ENCODE measurements at places on chromosomes 16 and 17.

DNA sequence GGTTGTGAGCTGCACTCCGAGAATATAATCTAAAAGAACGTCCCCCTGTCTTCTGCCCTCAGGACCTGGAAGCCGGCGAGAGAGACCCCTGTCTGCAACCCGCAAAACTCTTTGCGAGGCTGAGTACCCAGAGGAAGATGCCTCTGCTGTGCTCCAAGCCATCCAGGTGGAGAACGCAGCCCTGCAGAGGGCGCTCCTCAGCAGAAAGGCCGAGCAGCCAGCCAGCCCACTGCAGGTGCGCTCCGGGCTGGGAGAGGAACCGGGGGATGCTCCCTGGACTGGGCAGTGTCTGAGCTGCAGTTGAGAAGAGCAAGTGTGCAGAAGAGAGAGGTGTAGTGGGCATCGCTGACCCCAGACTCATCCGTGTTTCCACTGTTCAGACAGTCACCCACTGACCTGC lies 148.3 kb downstream of the KATNIP start:
- no peak for DNase-seq

GRCh38 chr16:48126801-48127644 lies 28.8 kb downstream of the ABCC12 start:
- DNase-seq, result no peak

DNA sequence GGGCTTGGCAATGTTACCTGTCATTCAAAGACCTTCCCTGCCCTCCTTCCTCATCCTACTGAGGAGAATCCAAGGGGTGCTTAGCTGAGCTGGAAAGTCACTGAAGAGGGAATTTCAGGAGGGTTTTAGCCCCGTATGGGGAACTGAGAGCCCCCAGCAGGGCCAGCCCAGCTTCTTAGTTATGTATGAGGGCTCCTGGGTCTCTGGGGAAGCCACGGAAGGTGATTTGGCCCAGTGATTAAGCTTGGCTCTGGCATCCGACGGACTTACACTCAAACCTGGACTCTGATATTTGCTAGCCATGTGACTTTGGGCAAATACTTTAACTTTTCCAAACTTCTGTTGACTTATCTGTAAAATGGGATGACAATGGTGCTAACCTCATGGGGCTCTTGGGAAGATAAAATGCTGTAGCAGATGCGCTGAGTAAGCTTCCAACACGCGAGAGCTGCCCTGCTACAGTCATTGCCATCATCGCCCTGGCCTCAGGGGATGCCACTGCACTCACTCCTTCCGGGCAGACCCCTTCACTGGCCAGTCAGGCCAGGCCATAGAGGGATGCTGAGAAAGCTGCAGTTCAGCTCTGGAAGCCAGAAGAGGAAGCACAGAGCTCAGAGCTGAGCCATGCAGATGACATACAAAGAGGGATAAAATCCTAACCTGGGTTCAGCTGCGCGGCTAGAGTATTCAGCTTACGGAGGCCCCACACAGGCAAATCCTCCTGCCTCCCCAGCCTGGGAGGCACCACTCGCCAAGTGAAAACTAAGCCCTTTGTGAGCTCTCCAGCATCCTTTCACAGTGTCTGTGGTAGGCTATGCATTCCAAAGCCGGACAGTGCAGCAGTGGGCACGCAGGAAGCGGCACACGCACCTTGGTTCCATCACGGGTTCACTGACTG lies 44.9 kb upstream of the PIK3R6 start:
- DNase-seq, result no peak

GRCh38 chr17:50345432-50346312 lies at the start of gene XYLT2:
Gene XYLT2, plus strand, starts transcription at chr17:50346126. Its CDS starts 15 bp downstream, at chr17:50346141.
- peak; percentile 89 for DNase-seq

- DNase-seq, result no peak
Observed at GRCh38 chr16:51419768-51420167, 268.7 kb upstream of the SALL1 start.

DNA sequence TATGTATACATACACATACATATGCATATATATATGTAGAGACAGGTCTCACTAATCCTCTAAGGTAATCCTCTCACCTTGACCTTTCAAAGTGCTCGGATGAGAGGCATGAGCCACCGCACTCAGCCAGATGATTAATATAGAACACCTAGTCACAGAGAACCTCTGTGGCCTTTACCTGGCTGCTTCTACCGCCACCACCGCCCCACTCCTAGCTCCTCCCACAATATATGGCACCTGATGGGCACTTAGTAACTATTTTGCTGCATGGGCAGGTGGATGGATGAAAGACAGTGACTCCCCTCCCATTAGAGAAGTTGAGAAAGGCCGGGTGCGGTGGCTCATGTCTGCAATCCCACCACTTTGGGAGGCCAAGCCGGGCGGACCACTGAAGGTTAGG lies 16.7 kb upstream of the ATP2C2 start:
- DNase-seq, result no peak

GRCh38 chr16:70779361-70779760 lies 21.6 kb downstream of the VAC14 start:
- no peak for DNase-seq

DNA sequence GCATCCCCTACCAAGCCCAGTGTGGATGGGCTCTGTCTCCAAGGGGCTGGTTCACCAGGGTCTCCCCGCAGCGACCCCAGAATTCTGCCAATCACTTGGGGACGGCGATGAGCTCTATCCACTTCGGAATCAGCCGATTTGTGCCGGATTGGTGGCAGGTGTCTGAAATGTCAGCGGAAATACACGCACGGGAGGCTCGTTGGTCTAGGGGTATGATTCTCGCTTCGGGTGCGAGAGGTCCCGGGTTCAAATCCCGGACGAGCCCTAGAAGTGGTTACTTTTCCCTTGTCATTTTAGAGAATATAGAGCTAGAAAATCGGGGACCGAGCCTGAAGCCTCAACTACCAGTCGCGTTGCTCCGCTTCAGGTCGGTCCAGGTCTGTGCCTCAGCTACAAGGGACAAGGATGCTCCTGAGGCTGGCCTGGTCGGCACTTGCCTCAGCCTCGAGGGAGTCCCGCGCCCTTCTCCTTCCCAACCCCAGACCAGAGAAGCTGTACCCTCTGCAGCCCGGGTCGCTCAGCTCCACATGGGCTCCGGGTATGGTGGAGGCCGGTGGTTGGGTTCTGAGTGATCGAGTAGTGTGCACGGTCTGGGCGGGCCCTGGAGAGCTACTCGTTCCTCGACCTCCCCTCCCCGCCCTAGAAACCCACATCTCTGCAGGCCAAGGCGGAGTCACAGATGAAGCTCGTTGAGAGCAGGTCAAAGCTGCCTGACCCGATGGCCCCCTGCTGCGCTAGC lies 16.0 kb upstream of the OR1F1 start:
- no peak for DNase-seq

DNA sequence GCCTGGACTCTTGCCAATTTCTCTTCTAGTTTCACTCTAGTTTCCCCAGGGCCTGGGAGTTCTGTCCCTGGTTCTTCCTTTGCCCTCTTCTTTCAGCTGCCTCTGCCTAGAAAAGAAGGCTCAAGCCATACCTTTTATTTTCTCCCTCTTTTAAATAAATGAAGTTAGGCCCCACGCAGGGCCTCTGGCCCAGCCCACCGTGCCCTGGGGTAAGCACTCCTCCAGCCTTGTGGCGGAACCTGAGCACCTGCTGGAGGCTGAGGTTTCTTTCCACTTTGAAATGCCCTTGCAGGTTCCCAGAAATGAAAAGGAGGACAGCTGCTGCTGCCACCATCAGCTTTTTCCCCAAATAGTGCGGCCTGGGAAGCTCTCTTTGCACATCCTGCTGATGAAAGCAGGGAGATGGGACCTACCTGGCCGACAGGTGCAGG lies 139.4 kb downstream of the CCDC182 start:
- no peak for DNase-seq
